ENCODE measurements at places on chromosomes 13 and 19.
A peak's percentile ranks its signal among the peaks of the same experiment; 100 is the strongest.

- DNase-seq = peak; percentile 36
Measured at GRCh38 chr13:51453207-51453958, 547 bp upstream of the INTS6 start.

- DNase-seq = no peak
Measured at GRCh38 chr19:30309176-30309575, 63.0 kb upstream of the ZNF536 start.

DNA sequence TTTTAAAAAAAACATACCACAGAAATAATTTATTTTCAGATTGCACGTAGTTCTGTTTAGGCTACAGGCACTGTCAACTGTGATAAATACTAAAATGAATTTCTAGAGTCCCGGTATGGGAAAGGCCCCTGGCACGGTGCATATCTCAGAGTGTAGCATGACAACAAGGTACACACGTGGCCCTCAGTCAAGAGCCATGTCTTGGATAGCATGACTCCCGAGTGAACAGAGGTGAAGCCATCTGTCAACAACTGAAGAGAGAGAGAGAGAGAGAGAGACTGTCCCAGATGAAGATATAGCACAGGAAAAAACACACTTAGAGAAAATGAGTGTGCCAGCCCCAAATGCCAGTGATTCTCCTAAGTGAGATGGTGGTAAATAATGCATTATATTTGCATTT lies 297.5 kb downstream of the MYO16 start:
- no peak for DNase-seq

DNA sequence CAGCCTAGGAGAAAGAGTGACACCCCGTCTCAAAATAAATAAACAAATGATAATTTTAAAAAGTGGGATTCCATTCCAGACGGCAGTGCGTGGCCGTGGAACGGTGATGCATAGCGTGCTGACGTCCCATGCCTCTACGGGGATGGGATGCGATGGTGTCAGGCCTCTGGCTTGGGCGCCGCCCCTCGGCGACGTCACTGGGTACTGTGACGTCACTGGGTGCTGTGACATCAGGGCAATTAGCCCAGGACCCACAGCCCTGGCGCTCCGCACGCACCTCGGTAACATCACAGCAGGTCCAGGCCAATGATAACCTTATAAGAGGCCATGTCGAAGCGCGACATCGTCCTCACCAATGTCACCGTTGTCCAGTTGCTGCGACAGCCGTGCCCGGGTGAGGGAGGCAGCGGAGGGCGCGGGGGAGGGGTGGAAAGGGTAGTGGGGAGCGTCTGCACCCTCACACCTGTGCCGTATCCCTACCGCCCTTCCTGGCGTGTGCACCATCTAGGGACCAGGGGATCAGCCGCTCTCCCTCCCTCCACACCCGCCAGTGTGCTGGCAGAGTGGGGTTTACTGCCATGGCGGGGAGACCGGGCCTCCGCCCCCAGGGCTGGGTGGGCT lies at the start of gene GAPDHS:
GAPDHS (plus strand) TSS at position 256 of the 621 bp plus-strand sequence; CDS start at position 328, 72 bp downstream.
- DNase-seq = no peak

- DNase-seq = peak; percentile 100
Measured at GRCh38 chr19:14006085-14006765, at the start of gene RFX1. TSS of gene RFX1 (minus strand) at chr19:14006320. CDS start at chr19:13993843, 12,477 bp downstream.

DNA sequence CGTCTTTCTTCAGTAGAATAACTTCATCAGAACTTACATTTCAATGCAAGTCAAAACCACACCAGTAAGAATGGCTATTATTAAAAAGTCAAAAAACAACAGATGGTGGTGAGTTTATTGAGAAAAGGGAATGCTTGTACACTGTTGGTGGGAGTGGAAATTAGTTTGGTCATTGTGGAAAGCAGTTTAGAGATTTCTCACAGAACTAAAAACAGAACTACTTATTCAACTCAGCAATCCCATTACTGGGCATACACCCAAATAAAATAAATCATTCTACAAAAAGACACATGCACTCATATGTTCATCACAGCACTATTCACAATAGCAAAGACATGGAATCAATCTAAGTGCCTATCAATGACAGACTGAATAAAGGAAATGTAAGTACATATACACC lies 231.2 kb downstream of the NHLRC3 start:
- no peak for DNase-seq

DNA sequence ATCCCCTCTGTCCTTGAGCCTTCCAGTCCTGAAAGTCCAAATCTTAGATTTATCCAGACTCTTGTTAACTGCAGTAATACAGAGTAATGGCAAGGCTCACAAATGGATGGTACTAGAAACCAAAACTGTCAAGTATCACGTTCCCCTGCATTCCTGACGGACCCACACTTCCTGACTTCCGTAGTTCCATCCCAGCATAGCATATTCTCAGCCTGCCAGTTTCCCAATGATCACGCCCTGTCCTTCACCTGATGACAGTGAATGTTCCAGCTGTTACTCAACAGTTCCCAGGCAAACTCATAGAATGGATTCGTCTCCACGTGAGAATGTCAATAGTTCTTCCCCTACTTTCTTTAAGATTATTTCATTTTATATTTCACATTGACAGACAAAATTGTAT lies 33.6 kb downstream of the SLC7A1 start:
- DNase-seq = no peak

DNA sequence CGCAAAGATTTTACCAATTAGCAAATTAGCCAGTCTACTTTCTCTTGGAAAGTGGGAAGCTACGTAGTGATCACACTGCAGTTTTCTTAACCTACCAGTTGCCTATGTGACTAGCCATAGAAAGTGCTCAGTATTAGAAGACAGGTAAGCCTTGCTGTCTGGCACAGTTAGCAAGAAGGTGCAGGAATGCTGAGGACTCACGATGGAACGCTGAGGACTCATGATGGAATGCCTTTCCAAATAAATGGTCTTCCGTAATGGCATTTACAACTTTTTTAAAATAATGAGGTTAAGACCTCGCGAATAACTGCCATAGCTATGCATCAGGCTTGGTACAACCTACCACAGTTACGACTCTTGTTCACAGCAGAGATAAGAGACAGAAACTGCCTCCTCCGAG lies 1645.6 kb upstream of the MIR17HG start:
- no peak for DNase-seq

DNA sequence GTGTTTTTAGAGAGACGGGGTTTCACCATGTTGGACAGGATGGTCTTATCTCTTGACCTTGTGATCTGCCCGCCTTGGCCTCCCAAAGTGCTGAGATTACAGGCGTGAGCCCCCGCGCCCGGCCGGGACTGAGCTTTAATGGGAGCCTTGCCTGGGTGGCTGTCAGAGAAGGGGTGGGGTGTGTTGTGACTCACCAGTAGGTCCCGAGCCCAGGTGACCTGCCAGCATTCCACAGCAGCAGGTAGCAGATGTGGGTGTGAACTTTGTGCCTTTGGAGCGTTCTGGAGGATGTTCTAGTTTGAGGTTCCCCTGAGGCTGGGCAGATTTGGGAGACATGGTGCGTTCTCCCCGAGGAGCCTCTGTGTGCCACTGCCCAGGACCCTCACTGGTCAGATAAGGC lies 7.1 kb upstream of the EPN1 start:
- no peak for DNase-seq

DNA sequence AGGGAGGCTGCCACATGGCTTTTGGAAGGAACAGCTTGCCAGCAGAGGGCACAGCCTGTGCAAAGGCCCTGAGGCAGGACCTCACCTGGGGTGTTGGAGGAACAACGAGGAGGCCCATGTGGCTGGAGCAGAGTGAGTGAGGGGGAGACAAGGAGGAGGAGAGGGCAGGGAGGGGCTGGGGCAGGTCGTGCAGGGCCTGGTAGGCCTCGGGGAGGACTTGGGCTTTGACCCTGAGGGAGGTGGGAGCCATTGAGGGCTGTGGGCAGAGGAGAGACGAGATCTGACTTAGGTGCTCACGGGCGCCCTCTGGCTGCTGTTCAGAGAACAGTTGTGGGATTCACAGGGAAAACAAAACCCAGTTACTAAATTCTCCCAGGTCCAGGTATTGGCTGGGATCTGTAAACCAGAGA lies 25.2 kb downstream of the ZNRF4 start:
- DNase-seq = no peak

DNA sequence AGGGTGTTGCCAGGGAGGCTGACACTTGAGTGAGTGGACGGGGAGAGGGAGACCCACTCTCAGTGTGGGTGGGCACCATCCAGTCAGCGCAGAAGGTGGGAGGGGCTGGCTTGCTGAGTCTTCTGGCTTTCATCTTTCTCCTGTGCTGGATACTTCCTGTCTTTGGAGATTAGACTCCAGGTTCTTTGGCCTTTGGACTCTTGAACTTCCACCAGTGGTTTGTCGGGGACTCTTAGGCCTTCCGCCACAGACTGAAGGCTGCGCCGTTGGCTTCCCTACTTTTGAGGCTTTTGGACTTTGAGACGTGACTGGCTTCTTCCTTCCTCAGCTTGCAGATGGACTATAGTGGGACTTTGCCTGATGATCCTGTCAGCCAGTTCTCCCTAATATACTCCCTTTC lies 4.3 kb upstream of the LENG8 start:
- DNase-seq = no peak

DNA sequence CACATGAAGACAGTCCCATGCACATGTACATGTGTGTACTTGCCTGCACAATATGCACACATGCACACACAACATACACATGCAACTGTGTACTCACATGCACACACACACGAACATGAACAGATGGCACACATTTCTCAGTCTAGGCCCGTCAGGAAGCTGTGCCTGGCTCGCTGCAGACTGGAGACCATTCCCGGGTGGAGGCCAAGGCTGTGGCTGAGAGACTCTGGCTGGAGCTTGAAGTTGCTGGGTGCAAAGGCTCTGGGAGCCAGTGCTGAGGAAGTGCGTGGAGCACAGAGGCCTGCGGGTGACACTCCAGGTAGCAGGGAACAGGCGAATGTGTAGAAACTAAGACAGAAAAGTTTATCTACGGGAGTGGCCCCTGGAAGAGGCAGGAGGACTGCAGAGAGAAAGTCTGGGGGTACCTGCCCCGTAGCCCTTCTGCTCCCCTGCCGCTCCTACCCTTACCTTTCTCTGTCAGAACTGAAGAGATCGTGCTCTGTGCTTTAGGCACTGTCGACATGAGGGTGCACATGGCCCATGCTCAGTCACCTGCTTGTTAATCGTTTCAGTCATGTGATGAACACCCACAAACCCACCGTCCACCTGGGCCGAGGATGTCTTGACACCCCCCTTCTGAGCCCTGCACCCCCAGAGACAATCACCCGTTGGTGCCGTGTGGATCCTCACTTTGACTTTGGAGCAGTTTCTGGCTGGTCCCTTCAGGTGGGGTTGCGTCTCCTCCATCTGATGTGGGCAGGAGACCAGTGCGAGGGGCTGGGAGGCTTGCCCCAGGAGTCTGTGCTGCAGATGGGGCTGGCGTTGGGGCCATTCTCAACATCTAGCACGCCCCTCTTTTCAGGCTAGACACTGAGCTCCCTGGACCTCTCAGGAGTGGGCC lies 69.4 kb downstream of the TEX29 start:
- DNase-seq = no peak

GRCh38 chr13:91405240-91405639 lies 6.8 kb downstream of the GPC5 start:
- no peak for DNase-seq
